ENCODE measurements at places on chromosomes 2 and 18.

DNA sequence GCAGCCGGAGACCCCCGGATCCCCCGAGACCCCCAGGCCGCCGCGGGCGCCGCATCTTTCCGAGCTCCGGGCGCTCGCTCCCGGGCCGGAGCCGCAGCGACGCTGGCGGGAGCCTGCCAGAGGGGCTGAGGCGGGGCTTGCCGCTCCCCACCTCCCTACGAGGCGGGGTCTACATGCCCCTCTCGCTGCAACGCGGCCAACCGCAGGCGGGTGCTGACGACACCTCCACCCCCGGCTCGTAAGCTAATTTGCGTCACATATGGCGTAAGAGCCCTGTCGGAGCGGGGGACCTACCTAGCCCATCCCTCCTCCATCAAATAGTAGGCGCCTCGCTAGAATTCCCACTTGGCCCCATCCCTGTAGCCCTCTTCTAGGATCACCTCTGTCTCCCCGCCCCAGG, at the start of gene PTPRN:
TSS of gene PTPRN (minus strand) at position 124 of the 400 bp plus-strand sequence. CDS start at position 55, 69 bp downstream.
- no peak for DNase-seq

DNA sequence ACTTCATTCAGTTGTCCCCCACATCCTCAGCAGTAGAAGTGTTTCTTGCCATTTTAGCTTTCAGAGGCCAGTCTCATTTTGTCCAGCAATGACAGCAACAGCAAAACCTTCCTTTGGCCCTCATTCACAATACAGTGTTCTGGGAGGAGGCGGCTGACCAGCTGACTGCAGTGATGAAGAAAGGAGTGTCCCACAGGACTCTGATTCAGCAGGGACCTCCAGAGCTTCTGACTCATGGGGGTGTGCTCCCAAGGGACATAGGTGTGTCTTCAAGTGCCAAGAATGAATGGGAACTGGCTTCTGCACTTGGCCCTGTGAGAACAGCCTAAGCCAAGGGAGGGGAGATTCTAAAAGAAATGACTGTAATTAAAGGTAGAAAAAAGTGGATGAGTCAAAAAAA, 147.0 kb upstream of the PELI1 start:
- DNase-seq, result no peak

- no peak for DNase-seq
Measured at GRCh38 chr2:215377283-215377682, 58.6 kb downstream of the FN1 start.

GRCh38 chr2:39593439-39594393, 72.0 kb upstream of the TMEM178A start:
- DNase-seq, result peak; percentile 52

GRCh38 chr2:134726645-134727044, 7.8 kb upstream of the TMEM163 start:
- DNase-seq, result no peak

GRCh38 chr2:172465417-172466334, 38.3 kb downstream of the ITGA6 start:
- DNase-seq, result peak; percentile 10

DNA sequence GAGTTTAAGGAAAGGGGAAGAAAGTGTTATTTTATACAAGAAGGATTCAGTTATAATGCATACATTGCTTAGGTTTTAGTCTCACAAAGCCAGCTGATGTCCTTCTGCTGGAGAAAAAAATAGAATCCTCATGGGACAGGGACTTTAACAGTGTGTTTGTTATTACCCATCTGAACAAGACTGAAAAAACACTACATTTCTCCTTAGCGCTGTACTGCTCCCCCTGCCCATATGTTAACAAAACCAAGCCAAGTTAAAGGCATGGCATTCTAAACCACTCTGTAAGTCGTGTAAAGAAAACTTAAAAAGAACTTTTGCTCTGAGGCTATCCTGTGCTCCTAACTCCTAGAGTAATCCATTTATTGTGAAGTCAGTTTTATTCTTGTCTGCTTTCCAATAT, 102.6 kb upstream of the NYAP2 start:
- no peak for DNase-seq

- no peak for DNase-seq
Measured at GRCh38 chr2:49262801-49263560, 108.7 kb upstream of the FSHR start.

GRCh38 chr2:198316852-198317396, 512.5 kb downstream of the PLCL1 start:
- DNase-seq, result no peak

DNA sequence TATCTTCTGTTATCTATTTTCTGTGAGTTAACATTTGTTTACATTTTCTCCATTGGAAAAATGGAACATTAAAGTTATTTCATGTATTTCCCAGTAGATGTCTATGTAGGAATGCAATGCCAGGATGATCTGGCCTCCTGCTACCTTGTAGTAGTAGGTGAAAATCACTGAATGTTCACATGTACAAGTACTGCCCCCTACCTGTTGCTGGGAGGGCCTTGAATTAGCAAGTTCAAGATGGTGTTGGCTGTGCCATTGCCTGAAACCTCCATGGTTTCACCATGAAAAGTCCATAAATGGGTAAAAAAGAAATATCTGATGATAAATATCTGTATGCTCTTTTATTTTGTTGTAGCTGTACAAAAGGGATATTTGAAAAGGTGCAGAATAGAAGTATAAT, 30.7 kb downstream of the XRCC5 start:
- DNase-seq, result no peak

- DNase-seq, result no peak
Measured at GRCh38 chr2:165163761-165164160, 40.1 kb downstream of the SCN3A start.

DNA sequence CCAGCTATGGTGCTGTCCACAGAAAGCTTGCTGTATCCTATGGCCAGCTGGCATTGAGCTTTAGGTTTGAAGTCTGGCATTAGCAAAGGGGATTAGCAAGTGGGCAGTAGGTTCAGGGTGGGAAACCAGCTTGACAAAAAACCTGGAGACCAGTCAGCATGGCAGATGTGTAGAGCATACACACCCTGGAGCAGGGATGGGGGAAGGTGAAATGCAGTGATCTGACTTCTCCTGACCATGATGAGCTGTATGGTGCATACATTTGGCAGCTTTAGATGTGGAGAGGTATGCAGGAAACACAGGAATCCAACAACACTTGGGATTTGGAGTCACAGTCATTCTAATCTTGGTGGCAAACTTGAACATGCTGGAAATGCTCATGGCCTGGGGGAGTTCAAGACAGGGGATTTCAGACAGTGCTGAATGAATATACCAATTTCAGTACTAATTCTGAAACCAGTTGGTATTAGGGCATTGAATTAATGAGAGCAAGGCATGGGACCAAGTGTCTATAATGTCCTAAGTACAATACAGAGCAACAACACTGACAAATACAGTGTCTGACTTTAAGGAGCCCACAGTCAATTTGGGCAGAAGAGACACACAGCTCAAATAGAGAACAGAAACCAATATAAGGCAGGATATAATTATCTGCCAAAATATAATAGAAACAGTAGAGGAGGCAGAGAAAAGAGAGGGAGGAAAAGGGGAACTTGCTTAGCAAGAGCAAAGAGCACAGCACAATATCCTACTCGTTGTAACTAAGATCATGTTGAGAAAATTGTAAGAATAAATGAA, 11.8 kb downstream of the ARHGAP15 start:
- no peak for DNase-seq

All from cerebellar nuclear complex (tissue), 1 donor.